Aorta (tissue), 5 donors: ENCODE measurements at places on chromosomes 5 and 9. TPM values are rescaled to one million over a fixed set of nuclear protein-coding genes. Genes with fewer than 3 reads are reported as not detected.
A peak's percentile ranks its signal among the peaks of the same experiment; 100 is the strongest.

GRCh38 chr9:124132671-124133147, 121.1 kb downstream of the LHX2 start:
- DNase-seq = no peak

GRCh38 chr5:138354926-138355378, 2.5 kb downstream of the KDM3B start:
- no peak for DNase-seq

ARSB gene
- total RNA-seq = 17.2 TPM

PCA3 gene
- 0.32 TPM for total RNA-seq

GRCh38 chr5:180830253-180831138, 27.9 kb upstream of the MGAT1 start:
- peak; percentile 89 for DNase-seq

- DNase-seq = no peak
Measured at GRCh38 chr5:14231890-14232289, 88.7 kb downstream of the TRIO start.

GRCh38 chr5:175690025-175690424, 32.2 kb downstream of the HRH2 start:
- peak; percentile 43 for DNase-seq

GRCh38 chr9:72254901-72255545, 105.8 kb downstream of the GDA start:
- DNase-seq = no peak
